PC-3 (cell line): ENCODE measurements at places on chromosomes 3 and 15.

DNA sequence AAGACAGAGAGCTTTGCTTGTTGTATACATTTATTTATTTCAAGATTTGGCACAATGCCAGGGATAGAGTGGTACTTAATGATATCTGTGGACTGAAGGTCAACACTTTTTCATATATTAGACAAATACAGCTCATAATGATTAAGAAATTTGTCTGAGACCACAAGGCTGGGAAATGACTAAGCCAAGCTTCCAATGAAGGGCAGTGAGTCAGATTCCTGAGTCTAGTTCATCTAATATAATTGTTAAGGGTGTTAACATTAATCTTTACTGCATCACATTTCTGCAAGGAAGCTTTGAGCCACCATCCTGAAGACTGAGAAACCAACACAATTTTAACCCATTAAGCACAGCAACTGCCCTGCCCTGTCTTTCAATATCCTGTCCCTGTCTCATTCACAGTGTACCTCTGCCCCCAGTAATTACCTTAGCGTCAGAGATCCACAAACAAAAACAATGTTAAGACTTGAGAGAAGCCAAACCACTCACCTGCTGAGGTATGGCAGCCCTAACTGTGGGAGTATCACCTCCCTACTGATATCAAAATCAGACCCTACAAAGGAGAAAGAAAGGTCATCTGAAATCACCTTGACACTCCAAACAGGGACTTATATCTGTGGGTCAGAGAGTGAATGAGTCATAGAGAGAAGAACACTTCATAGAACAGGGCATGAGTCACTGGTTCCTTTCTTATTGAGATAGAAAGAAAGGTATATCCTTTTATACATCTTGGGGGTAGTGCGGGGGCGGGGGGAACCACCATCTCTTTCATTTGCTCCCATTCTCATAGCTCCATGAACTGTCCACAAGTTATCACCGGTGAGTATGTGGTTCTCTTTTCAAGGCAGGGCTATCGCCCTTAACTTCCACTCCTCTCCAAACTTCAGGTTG is 74.7 kb downstream of the MAGI1 start:
- H3K27ac ChIP-seq, result peak overlapping the region; percentile 96
- H3K36me3 ChIP-seq, result no peaks in the 10 kb centered on the region
- peak overlapping the region; percentile 45; the same call in 1 of the 2 replicates for H3K4me3 ChIP-seq
- peaks cover 16% of the 10 kb centered on the region for H3K4me1 ChIP-seq

- no peaks in the 10 kb centered on the region for H3K4me1 ChIP-seq
- DNase-seq, result no peak
- no peak overlapping the region for H3K27ac ChIP-seq
- no peaks in the 10 kb centered on the region for H3K27me3 ChIP-seq
- no peak overlapping the region for H3K4me3 ChIP-seq
- no peaks in the 10 kb centered on the region for H3K36me3 ChIP-seq
Observed at GRCh38 chr3:7367968-7368367, 507.1 kb downstream of the GRM7 start.

DNA sequence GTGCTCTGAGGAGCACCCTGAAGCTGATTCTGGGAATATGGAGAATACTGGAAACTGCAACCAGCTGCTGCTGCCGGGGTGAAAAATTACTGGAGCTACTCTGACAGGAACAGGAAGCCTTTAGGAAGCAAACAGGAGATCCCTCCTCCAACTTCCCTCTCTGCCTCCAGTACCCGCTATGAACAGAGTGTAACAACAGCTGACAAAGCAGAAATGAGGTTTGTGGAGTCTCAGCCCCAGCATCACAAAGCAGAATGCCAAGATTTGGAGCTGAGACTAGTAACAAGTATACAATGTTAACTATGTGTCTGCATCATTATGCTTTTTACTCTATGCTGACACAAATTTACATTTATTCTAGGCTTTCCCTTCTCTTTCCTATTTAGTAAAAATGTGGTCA is 22.7 kb upstream of the PIAS1 start:
- no peaks in the 10 kb centered on the region for H3K4me1 ChIP-seq
- no peaks in the 10 kb centered on the region for H3K36me3 ChIP-seq
- no peaks in the 10 kb centered on the region for H3K27me3 ChIP-seq
- no peak for DNase-seq

DNA sequence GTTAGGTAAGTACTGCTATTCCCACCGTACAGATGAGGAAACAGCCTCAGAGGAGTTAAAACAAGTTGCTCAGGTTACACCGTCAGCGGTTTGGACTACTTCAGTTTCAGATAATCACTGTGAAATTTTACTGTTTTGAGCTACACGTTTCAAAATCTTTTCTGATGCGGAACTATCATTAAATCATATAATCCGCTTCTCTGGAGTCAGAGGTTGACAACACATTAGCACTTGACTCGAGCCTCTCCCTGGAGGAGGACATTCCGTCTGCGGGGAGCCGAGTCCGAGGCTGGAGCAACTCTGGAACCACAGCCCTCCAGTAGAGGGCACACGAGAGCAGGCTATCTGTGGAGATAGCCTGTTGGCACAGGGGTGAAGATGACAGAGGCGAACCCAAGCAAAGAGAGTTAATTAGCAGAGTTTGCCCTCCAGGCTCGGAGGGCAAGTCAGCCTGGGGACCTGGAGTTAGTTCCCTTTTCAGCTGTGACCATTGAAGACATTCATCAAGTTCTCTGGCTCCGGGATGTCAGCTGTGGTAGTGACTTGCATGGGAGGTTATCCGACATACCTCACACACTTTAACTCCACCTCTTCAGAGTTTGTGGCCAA is 131.2 kb downstream of the IGF1R start:
- peak; percentile 88 for DNase-seq
- no peaks in the 10 kb centered on the region for H3K36me3 ChIP-seq
- H3K4me3 ChIP-seq, result peak overlapping the region; percentile 5; the same call in 1 of the 2 replicates
- no peaks in the 10 kb centered on the region for H3K27me3 ChIP-seq

DNA sequence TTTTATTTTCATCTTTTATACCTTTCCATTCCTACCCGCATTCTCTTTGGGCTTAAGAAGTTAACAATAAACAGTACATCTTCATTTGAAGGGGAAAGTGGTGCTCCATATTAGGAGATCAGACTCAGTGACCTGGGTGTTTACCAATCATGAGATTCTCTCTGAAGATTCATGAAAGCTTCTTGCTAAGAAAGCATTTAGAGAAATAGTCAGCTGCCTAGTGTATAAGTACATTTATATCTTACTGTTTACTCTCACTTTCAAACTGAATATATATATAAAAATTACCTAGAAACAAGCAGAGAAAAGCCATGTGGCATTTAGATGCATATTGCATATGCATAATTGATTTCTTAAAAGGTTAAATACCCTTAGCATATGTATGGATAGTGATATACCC is 100.5 kb downstream of the KCNH8 start:
- DNase-seq, result no peak
- H3K27me3 ChIP-seq, result peaks cover 7% of the 10 kb centered on the region; the same call in 1 of the 2 replicates
- H3K27ac ChIP-seq, result no peak overlapping the region
- no peak overlapping the region for H3K4me3 ChIP-seq
- no peaks in the 10 kb centered on the region for H3K4me1 ChIP-seq

DNA sequence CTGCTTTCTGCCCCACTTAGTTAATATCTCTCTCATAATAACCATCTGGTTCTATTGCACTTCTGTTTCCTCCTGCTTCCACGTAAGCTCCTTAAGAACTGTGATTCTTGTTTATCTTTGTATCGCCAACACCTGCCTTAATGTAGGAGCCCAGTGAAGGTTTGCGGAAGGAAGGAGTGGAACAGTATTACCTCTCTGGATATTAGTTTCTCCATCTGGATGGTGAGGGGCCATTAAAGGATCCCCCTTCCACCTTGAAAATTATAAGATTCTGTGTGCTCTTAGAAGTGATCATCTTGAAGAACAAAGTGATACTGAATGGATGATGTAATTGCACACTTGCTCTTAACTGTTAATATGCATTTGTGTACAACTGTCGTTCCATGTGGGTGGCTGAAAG is 2.2 kb downstream of the CHRNA5 start:
- no peaks in the 10 kb centered on the region for H3K27me3 ChIP-seq
- no peaks in the 10 kb centered on the region for H3K36me3 ChIP-seq
- DNase-seq, result peak; percentile 5
- peak overlapping the region; percentile 77 for H3K4me3 ChIP-seq
- H3K4me1 ChIP-seq, result peaks cover 4% of the 10 kb centered on the region
- H3K27ac ChIP-seq, result no peak overlapping the region

- H3K4me1 ChIP-seq, result no peaks in the 10 kb centered on the region
- H3K27ac ChIP-seq, result no peak overlapping the region
- H3K27me3 ChIP-seq, result no peaks in the 10 kb centered on the region
Observed at GRCh38 chr3:113802795-113803455, 35.7 kb upstream of the GRAMD1C start.
